ENCODE measurements at places on chromosomes 3 and 15. TPM values are rescaled to one million over a fixed set of nuclear protein-coding genes. Genes with fewer than 3 reads are reported as not detected.

CIB2 gene
- total RNA-seq: 0.08 TPM

DNA sequence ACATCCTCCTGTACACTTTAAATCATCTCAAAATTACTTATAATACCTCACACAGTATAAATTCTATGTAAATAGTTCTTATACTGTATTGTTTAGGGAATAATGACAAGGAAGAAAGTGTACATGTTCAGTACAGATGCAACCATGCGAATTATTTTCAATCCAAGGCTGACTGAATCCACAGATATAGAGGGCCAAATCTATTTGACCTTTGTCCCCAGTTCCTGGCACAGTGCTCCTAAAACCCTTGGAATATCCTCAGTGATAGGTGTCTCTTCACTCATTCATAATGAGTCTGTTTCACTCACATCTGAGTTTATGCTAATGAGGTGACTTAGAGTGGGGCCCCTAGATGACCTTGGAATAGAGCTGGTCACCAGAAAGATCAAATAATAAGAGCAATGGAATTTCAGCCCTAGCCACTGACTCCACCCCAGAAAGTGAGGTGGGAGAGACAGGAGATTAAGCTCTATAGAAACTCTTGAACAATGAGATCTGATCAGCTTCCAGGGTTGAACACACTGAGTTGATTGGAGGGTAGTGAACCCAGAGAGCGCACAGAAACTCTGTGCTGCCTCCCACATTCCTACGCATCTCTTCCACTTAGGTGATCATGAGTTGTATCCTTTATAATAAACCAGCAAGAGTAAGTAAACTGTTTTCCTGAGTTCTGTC, 65.3 kb downstream of the ADAM10 start:
- DNase-seq: no peak

DNA sequence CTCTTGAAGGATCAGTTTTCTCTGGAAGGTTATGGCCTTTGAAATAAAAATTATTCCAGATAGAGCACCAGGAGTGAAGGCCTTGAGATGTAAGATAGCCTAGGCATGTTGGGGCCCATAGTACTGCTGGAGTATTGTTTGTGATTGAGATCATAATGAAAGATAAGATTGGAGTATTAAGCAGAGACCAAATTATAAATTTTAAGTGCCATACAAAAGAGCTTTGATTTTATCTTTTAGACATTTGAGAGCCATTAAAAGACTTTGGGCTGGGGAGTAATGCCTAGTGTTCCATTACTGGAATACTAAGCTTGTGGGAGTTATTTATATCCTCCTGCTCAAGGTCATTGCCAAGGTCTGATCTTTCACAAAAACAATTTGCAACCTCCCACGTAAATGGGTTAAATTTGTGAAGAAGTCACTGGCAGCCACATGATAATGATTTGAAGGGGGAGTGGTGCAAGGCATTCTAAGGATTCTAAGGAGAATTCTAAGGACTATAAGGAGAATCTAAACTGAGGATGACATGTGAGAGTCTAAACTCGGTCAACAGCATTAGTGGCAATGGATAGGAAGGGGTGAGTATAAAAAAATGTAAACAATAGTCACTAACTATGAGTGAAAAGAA, 12.8 kb downstream of the ELL3 start:
- no peak for DNase-seq

- peak; percentile 95 for DNase-seq
These were observed 59.6 kb upstream of the TSC22D2 start for GRCh38 chr3:150348500-150348899.

GRCh38 chr3:160126761-160127160, 98.5 kb upstream of the C3orf80 start:
- no peak for DNase-seq

- DNase-seq: no peak
These were observed 45.1 kb downstream of the LRRC28 start for GRCh38 chr15:99296386-99296785.

GRCh38 chr3:186365202-186365974, 3.4 kb upstream of the DGKG start:
- peak; percentile 72 for DNase-seq

PRICKLE2 gene
- 7.6 TPM for total RNA-seq

DNA sequence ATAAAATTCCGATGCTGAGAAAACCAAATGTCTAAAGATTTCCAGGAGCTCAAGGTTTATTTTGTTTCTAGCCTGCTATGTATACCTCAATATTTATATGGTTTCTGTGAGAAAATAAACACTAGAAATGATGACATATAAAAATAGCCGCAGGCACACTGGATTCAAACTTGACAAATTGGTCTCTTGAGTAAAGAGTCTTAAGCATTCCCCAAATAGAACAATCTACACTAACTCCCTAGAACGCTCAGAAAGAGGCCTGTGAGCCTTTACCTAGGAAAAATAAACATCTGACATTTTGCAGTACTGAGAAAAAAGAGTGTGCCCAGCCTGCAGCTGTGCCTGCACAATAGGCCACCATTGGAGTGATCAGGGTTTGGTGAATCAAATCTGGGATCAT, 75.2 kb downstream of the NEK10 start:
- no peak for DNase-seq

CADPS gene
- 0.18 TPM for total RNA-seq

- DNase-seq: peak; percentile 65
These were observed 12.9 kb downstream of the PCYT1A start for GRCh38 chr3:196274585-196274984.

DNA sequence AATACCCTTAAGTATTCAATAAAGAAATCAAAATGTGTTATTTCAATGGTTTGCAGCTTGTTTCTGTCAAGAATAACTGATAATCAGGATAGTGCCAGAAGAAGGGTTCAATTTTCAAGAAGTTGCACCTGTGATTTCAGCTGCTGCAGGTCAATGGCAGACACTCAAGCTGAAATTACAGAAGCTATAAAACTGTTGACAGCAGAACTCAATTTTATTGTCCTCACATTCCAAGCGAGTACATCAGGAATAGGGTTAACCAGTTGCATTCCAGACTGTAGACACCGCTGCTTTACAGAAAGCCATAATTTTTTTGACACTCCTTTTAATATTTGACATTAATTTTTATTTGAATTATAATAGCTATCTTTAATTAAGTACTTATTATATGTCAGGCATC, 364.1 kb downstream of the CGGBP1 start:
- DNase-seq: no peak

- peak; percentile 53 for DNase-seq
These were observed 39.3 kb downstream of the RHCG start for GRCh38 chr15:89457086-89457485.

GRCh38 chr15:66893294-66893693, 172.1 kb upstream of the SMAD3 start:
- no peak for DNase-seq

- DNase-seq: no peak
These were observed 75.0 kb downstream of the COL8A1 start for GRCh38 chr3:99713440-99713839.

GHSR gene
- not detected for total RNA-seq

GRCh38 chr3:138450181-138450580, 15.8 kb downstream of the ESYT3 start:
- no peak for DNase-seq

TM6SF1 gene
- total RNA-seq: not detected

- DNase-seq: peak; percentile 39
These were observed 50.2 kb downstream of the CA12 start for GRCh38 chr15:63331456-63331855.

MYZAP gene
- 2.1 TPM for total RNA-seq

LRTM1 gene
- not detected for total RNA-seq

DNA sequence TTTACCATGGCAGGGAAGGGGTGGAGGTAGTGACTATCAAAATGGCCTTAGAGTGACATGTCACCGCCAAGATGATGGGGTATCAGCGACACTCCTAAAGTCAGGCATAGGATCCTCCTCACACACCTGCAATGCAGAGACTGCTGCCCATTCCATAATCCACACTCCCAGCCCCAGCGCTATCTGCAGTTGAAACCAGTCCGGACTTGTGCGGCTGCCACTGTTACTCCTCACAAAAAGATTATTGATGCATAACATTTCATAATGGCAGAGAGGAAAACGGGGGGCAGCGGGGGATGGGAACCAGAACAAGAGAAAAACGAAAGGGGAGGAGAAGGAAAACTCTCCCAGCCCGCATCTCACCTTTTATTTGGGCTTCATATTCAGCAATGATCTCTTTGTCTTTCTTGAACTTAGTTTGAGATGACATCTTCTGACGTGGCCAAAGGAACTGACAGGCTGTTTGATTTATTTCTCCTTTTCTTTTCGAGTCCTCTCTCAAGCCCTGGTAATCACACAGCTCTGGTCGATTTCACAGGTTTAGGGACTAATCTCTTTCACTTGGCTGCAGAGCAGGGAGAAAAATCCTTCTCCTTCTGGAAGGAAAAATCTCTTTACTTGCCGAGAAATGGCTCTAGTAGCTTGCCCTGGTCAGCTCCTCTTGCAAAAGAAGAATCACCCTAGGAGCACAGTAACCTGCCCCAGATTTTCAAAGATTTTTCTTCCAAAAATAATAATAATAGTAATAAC, 749 bp downstream of the SRGAP3 start:
- no peak for DNase-seq

DNA sequence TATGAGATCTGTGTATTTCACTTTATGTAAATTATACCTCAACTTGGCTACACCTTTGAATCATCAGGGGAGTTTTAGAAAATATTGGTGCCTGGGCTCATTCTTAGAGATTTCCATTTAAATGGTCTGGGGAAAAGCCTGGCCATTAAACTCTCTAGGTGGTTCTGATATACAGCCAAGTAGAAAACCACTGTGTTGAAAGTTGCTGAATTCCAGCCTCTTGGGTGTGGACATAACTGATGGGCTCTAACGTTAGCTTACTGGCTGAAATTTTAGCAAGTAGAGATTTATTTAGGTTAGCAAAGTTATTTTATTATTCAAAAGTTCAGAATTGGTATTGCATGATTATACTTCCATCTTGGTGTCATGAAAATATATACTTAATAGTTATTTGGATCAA, 84.1 kb downstream of the ATG7 start:
- DNase-seq: no peak

GRCh38 chr3:57006949-57007419, 53.5 kb upstream of the SPATA12 start:
- DNase-seq: peak; percentile 38

GRCh38 chr3:177977381-177978158, 558.7 kb upstream of the KCNMB2 start:
- peak; percentile 95 for DNase-seq

FAM227B gene
- total RNA-seq: 4.5 TPM

SLC22A14 gene
- total RNA-seq: not detected

DNA sequence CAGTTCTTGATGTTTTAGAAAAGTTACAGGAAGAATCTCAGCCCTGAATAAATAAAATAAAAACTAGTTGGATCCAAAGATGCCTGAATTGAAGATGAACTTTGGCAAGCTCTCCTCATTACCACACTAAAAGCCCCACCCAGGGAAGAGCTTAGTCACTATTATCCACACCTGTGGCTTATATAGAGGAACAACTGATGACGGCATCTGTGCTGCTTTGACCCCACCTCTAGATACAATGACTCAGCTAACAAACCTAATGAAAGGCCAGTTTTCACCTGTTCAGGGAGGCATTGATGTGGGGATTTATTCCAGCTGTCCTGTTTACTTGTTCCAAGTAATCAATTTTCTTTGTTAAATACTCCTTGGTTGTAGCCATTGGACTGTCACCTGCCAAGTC, 604.7 kb upstream of the EPHA6 start:
- peak; percentile 42 for DNase-seq

CKMT1A gene
- not detected for total RNA-seq

MYO5C gene
- not detected for total RNA-seq

- DNase-seq: no peak
These were observed 46.1 kb upstream of the ABI3BP start for GRCh38 chr3:101039285-101039684.

DNA sequence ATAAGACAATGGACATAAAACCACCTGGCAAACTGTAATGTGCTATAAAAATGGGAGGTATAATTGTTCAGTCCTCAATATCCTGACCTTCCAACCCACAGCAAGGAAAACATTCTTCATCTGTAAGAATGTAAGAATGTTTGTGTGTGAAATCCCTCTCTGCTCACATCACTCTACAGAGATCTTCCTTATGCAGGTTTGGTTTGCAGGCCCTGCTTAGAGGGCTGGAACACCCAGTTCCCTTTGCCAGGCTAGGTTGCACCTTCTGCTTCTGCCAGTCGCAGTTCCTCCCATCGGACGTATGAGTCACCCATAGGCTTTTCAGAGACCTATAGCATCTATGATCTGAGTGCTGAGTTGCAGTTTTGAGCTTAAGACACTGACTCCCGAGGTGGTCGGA, 24.1 kb upstream of the MINAR1 start:
- DNase-seq: no peak

SLC9A9 gene
- 1.5 TPM for total RNA-seq

GRCh38 chr15:56824175-56824574, 90.9 kb upstream of the ZNF280D start:
- DNase-seq: no peak

DNA sequence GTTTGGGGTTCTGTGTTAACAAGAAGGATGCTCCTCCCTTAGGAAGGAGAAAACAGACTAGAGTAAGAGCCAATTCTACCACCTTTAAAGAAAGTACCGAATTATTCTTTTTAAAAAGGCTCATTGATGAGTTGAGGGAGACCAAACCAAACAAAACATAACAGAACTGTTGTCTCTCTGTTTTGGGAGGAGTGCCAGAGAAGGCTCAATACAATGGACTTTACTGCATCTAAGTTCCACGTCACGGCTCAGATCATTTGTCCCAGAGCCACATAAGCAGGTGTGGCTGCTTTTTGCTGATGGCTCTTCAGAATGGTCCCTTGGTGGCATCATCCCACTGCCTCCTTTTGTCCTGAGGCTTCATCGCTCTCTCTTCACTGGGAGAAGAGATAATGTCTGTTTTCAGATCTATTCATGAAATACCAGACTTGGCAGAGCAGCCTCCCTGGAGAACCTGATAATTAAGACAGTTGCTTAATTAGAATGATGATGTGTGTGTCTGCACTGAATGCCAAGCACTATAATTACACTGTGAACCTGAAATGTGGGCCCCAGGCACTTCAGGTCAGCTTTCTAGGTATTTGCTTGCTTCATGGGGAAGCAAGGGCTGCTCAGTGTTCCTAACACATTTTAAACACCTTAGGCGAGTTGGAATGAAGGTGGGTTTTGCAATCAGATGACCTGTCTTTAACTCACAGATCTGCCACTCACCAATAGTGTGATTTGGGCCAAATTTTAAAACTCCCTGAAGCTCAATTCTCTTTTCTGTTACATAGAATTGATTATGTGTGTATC, 335.2 kb upstream of the MCTP2 start:
- DNase-seq: no peak

All from HT1080 (cell line).